AG20443 (cell line): ENCODE measurements at places on chromosomes 1 and 21.

DNA sequence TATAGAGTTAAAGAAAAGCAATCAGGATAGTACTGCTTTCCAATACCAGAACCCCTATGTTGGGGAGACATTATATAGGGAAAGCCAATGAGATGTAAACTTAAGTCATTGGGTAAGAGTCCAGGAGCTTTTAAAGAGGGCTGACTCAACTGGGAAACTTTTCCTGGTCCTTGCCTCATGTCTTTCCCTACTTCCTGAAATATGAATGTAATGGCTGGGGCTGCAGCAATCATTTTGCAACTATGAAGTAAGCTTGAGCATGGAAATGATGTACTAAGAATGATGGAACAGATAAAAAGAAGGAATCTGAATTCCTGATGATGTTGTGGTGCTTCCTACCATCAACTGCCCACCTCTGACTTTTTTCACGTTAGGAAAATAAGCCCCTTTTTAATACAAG is 55.7 kb downstream of the WDR3 start:
- no peak for DNase-seq

DNA sequence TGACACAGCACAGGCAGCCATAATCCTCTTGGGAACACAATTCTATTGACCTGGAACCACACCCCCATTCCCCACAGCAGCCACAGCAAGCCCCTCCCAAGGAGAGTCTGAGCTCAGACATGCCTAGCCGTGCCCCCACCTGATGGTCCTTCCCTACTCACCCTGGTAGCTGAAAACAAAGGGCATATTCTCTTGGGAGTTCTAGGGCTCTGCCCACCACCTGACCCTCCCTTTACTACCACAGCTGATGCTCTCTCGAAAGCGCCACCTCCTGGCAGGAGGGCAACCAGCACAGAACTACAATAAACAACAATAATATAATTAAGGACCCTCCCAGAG is 184.8 kb upstream of the COA6 start:
- DNase-seq = no peak

- no peak for DNase-seq
These were observed 51.8 kb upstream of the CASZ1 start for GRCh38 chr1:10848109-10848684.

- no peak for DNase-seq
These were observed 49.1 kb downstream of the HLX start for GRCh38 chr1:220928320-220928719.

DNA sequence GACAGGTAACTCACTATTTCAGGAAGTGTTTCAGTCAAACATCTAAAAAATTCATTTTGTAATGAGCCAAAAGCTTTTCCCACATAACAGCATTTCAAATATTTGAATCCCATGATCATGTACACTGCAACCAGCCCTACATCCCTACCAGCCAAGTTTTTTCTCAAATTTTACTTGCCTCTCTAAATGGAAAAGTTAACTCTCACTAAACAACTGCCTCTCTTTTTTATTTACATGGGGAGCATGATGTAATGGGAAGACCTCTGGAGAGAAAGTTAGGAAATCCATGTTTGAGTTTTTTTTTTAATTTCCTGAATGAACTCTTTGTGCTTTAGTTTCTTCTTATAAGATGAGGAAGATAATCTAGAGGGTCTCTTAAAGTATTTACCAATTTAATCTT is 70.5 kb downstream of the TTLL7 start:
- no peak for DNase-seq

GRCh38 chr21:45880097-45881068 is 101.2 kb upstream of the COL6A1 start:
- peak; percentile 86 for DNase-seq

DNA sequence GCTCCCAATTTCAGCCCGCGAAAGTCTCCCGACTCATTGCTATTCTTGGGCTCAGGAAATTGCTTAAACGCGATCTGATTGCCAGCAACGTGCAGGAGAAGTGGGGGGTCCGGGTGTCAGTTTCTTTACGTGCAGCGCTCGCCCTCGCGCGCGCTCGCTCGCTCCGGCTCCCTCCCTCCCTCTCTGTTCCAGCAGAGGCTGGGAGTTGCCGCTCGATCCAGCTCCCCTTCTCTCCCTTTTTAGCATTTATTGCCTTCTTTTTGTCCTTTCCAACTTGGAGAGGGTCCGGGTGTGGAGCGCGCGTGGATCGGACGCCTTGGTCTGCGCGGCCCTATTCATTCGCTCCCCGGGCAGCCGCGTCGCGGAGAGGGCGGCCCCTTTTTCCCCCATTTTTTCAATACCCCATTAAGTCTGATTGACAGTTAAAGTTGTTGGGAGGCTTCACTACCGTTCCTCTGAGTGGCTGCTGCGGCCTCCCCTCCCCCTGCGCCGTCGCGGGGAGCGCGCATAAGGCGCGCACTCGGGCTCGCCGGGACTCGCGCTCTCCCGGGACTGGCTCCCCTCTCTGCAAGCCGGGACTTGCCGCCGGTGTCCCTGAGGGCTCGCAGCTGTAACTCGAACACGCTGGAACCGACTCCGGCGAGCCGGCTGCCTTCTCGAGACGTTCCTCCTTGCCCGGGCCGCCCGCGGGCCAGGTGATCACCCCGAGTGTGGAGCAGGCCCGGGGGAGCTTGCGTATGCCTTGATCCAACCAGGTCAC is at the start of gene DHRS3:
Gene DHRS3, minus strand, starts transcription at position 310 of the 760 bp plus-strand sequence. CDS start 862 bp downstream, outside the sequence.
- DNase-seq = peak; percentile 82

- no peak for DNase-seq
These were observed 40.1 kb upstream of the DMBX1 start for GRCh38 chr1:46449223-46450159.

DNA sequence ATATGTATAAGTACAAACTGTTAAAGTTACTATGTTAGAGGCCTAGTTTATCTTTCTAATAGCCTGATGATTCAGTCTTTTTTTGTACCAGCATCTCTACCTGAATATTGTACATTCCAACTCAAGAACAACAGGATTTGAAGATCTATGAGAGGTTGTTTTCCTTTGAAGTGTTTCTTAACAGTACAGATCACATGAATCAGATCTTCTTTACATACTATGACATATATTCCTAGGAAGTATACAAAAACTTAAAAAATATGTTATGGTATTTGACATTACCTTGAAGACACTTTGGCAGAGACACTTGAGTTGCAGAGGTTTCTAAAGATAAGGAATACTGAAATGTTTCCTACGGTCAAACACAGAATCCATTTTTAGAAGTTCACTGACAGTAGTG is 1280.9 kb downstream of the KCNT2 start:
- no peak for DNase-seq

- peak; percentile 73 for DNase-seq
These were observed 18.8 kb downstream of the PTPRC start for GRCh38 chr1:198657550-198658064.

GRCh38 chr1:116006486-116006964 is 30.2 kb downstream of the SLC22A15 start:
- DNase-seq = no peak

- peak; percentile 70 for DNase-seq
These were observed 60.6 kb downstream of the PTPRC start for GRCh38 chr1:198699167-198700015.

- DNase-seq = no peak
These were observed 10.2 kb downstream of the TNNI1 start for GRCh38 chr1:201411292-201411691.

- no peak for DNase-seq
These were observed 9.1 kb upstream of the AK2 start for GRCh38 chr1:33045814-33046213.

DNA sequence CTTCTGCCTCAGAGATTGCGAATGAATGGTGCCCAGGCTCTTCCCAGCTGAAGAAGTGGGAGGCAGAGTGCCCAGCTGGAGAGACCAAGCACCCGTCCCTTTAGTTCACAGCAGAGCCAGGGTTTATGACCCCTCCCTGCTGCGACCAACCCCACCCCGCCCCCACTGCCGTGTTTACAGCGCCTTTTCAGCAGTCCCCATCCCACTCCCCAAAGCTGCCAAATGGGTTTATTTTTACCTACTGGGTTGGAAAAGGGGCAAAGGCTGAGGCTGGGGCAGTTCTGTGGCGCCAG is 23.6 kb downstream of the DYRK3 start:
- no peak for DNase-seq

- DNase-seq = no peak
These were observed 1.7 kb downstream of the KLHDC8A start for GRCh38 chr1:205355075-205355453.

- DNase-seq = no peak
These were observed 27.9 kb downstream of the EPHB2 start for GRCh38 chr1:22738522-22738921.

DNA sequence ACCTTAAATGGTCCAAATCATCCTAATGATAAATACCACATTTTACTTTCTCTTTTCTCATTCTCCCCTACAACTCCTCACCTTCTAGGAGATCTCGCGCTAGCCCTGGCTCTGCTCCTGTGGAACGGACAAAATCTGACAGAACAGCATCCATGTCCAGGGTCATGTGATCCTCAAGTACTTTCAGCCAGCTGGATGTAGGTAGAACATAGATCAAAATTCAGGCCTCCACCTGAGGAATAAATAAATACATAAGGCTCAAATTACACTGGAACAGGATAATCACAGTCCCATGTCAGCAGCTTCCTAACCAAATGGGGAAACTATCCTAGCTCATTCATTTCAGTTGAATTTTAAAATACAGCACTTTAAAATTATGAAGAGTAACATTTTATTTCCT is 33.2 kb downstream of the OTUD7B start:
- DNase-seq = no peak

DNA sequence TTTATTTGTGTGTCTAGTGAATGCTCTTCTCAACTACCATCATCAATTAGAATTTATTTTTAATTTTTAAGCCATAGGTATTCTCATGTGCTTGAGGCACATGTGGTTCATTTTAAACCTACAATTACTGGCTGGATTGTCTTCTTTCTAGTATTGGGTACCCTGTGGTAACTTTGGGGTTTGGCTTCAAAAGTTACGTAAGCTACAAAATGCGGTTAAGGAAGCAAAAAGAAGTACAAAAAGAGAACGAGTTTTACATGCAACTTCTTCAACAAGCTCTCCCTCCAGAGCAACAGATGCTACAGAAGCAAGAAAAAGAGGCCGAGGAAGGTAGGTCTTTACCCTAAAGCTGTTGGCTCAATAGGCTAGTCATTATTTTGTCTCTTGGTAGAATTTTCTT is 25.8 kb downstream of the MACO1 start:
- no peak for DNase-seq

DNA sequence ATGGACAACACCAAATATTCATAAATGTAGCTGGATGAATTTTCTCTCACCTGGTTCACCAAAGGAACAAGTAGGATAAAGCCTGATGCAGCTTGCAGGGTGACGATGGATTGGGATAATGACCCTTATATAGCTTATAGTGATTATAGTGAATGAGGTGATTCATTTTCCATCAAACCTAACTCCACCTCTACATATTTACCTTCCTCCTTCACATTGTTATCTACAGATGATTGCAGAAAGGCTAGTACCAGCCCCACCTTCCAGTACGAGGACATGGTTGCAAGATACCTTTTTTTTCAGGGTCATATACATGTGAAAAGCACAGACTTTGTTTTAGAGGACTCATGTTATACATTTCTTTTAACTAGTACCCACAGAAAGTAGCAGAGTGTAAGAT is at the start of gene FLG2:
Gene FLG2, minus strand, starts transcription at position 101 of the 400 bp plus-strand sequence. CDS start 1,122 bp downstream, outside the sequence.
- DNase-seq = no peak

DNA sequence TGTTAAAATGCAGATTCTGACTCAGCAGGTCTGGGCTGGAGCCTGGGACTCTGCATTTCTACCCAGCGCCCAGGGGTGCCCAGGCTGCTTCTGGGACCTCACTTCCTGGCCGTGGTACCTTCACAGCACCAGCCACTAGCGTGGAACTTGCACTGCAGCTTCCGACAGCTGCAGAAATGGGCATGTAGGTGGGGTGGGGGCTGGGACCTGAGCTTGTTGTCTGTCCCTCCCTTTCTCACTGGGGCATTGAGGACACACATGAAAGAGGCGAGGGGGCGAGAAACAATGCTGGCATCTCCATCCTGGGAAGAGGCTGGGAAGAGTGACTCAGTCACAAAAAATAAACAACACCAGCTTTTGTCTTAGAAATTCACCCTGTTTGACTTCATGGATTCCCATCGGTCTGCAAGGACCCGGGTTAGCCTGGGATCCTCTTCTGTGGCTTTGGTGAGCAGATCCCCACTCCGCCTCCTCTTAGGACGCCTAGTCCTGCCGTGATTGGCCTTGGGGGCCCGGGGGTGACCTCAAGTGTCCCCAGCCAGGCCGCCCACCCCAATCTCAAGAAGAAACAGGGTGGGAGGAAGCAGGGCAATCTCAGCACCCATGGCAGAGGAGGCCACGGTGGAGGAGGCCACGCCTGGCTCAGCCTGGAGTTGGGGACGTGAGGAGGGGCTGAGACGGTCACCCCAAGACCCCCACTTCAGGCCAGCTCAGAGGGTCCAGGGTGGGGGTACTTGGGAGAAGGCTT is 29.9 kb upstream of the POFUT2 start:
- DNase-seq = peak; percentile 78

DNA sequence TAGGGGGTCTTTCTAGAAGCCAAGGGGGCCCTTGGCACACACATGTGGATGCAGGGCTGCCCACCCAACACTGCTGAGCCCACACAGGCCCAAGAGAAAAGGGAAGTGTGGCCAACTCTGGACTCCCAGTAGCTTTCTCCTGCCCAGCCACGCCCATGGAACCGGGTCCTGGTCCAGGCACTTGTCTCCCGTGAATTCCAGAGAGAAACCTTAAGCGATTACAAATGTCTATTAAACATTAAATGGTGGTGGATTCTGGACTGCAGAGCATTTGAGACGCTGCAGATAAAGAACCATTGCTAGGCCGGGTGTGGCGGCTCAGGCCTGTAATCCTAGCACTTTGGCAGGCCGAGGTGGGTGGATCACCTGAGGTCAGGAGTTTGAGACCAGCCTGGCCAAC is 100.6 kb upstream of the ARHGEF16 start:
- DNase-seq = no peak

GRCh38 chr1:117210831-117211261 is at the start of gene VTCN1:
Gene VTCN1, minus strand, starts transcription at chr1:117210927. Its CDS starts 72 bp downstream, at chr1:117210855.
- no peak for DNase-seq

GRCh38 chr1:230081751-230082150 is 14.7 kb downstream of the GALNT2 start:
- DNase-seq = no peak

- no peak for DNase-seq
These were observed 17.2 kb upstream of the AKIRIN1 start for GRCh38 chr1:38973659-38974437.

DNA sequence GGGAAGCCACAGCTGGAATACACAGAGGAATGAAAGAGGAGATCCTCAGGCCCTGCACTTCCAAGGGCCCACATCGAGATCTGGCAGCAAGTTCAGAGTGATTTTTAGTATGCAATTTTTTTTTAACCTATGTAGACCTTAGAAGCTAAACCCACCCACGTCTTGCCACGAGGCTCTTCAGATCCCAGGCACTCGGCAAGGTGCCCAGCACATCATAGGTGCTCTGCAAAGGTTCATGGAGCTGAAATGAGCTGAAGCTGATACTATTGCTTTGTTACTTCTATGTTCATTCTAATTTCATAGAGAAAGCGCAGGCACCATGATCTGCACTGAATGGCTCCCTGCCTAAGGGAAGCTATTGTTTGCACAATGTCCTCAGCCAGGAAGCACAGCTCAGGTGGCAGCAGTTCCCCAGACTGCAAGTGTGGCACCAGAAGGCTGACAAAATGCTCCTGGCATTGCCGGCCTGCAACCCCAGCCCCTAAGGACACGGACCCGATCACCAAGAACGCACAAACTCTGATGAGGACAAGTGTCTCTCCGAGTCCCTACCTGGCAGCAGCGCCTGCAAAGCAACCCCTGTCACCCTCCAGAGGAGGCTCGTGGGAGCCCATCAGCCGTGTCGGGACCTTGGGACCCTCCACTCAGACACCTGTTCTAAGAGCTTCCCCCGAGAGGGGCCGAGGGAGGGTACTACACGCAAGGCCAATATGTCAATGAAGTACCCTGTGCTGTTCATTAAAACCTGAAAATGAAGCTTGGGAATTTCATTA is 264.2 kb downstream of the NPHP4 start:
- no peak for DNase-seq

- no peak for DNase-seq
These were observed 23.7 kb downstream of the IL23R start for GRCh38 chr1:67189953-67190352.
